ENCODE measurements at places on chromosomes 12 and 14.

DNA sequence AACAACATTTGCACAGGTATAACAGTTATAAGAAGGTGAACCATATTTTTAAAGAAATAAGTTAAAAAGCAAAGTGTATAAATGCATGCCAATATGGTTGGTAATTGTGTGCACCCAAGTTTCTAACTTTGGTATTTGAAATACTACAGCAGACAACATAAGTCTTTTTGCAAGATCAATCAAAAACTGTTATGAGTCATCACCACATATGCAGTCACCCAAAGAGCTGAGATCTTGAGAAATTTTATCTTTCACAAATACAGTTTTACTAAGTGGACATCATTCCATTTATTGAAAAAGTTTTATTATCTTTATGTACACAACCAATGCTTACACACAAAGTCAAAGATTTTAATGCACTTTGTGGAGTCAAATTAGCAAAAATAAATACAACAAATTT is 7.0 kb upstream of the ACSS3 start:
- no peak for DNase-seq

DNA sequence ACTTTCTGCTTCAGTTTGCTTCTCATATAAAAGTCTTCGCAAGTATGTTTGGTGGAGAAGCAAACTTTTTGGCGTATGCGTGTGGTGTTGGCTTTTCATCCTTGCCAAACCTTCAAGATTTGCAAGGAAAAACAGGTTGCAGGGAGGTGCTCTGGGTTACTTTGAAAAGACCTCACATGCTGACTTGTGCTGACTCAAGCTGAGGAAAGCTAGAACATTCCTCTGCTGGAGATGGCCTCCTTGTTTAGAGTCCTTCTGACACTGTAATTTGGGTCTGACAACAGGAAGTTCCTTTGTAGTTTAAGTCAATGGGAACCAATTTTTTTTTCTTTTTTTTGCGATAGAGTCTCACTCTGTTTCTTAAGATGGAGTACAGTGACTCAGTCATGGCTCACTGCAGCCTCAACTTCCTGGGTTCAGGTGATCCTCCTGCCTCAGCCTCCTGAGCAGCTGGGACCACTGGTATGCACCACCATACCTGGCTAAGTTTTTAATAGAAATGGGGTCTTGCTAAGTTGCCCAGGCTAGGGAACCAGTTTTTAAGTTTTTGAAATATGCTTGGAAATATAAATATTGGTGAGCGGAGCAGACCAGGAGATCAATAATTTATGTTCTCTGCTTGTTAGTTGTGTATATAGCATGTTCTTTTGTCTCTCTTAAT is 2.6 kb upstream of the ACACB start:
- no peak for DNase-seq

- no peak for DNase-seq
Observed at GRCh38 chr14:93343797-93344196, 3.2 kb upstream of the COX8C start.

- DNase-seq: no peak
Observed at GRCh38 chr12:102992297-102992696, 34.8 kb downstream of the ASCL1 start.

- DNase-seq: no peak
Observed at GRCh38 chr12:29158115-29158763, 9.2 kb downstream of the FAR2 start.

- DNase-seq: no peak
Observed at GRCh38 chr12:51326698-51327439, 2.9 kb upstream of the BIN2 start.

DNA sequence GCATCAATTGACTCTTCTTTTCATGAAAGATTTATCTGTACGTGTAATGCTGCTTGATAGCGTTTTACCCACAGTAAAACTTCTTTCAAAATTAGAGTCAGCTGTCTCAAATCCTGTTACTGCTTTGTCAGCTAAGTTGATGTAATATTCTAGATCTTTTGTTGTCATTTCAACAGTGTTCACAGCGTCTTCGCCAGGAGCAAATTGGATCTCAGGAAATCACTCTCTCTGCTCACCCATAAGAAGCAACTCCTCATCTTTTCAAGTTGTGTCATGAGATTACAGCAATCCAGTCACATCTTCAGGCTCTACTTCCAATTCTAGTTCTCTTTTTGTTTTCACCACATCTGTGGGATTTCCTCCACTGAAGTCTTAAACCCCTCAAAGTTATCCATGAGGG is 9.5 kb downstream of the PCNX1 start:
- DNase-seq: no peak

- no peak for DNase-seq
Observed at GRCh38 chr12:132487311-132487741, 2.6 kb upstream of the FBRSL1 start.

- DNase-seq: no peak
Observed at GRCh38 chr14:38567703-38568102, 311.8 kb upstream of the CLEC14A start.

GRCh38 chr14:75291331-75291730 is 12.7 kb downstream of the FOS start:
- no peak for DNase-seq

DNA sequence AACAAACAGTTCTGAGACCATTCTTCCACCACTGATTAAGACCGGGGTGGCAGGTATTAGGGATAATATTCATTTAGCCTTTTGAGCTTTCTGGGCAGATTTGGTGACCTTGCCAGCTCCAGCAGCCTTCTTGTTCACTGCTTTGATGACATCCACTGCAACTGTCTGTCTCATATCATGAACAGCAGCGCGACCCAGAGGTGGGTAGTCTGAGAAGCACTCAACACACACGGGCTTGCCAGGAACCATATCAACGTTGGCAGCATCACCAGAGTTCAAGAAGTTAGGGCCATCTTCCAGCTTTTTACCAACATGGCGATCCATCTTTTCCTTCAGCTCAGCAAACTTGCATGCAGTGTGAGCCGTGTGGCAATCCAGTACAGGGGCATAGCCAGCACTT is 16.9 kb downstream of the AEBP2 start:
- no peak for DNase-seq

GRCh38 chr12:4862809-4863208 is 46.9 kb upstream of the KCNA1 start:
- no peak for DNase-seq

GRCh38 chr12:109873653-109874052 is 6.7 kb downstream of the GLTP start:
- no peak for DNase-seq

DNA sequence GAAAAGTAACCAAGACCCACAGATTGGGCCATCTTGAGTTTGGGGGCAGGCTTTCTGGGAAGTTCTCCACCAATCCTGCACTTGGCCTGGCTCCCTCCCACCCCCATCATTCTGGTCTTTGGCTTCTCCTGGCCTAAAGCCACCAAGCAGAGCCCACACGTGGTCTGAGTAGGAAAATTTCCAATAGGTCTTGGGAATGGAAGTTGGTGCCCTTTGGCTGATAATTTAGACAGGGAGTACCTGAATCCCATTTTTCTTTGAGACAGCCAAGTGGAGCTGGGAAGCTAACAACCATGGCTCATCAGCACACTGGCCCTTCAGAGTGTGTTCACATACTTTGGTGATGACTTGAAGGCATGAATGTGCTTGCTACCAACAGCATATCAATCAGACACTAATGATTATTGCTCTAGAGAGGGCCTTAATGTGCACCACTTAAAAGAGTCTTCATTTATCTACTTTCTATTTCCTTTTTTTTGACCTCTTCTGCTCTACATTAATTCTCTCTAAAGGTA is 156.0 kb downstream of the EGLN3 start:
- DNase-seq: no peak

- peak; percentile 78 for DNase-seq
Observed at GRCh38 chr12:6869049-6870021, 2.0 kb downstream of the TPI1 start.
